Right renal pelvis (tissue), 4 donors: ENCODE measurements at places on chromosomes 5 and 9.

- DNase-seq, result no peak
Measured at GRCh38 chr5:94314460-94315131, 303.8 kb downstream of the KIAA0825 start.

DNA sequence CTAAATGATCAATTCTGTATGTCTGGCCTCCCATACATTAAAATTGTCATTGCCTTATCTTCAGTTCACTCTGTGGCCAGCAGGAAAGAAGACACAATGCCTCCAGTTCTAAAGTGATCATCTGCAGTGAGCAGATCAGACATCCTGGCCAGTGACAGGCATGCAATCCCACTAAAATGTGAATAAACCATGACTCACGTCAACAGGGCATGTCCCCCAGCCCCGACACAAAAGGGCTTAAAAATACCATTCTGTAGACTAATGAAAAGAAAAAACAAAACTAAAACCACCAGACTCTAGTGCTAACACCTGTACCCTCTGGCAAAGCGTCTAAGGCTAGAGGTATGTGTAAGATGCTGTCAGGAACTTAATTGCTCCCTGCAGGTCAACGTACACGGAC, 38.5 kb downstream of the DDX31 start:
- DNase-seq, result no peak

DNA sequence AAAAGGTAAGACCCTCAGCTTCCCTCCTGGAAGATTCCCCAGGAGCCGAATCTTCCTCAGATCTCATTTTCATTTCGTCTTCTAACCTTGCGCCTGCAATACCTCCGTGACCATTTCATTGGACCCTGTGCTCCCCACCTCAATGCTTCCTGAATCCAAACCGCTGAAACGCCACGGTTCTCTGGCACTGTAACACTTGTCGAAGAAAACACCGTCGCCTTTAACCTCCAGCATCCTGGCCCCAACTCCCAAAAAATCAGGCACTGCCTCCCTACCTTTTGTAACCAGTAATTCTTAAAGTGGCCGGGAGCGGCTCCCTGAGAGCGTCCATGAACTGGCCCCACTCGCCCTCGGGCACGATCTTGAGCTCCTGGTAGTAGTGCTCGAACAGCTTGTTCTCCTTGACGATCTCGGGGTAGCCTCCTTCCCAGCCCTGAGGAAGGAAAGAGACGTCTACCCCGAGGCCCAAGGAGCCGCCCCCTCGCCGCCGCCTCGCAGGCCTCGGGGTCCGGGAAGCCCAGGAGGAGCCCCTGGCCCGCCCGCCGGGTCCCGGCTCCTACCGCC, 438 bp downstream of the NSUN2 start:
- no peak for DNase-seq

GRCh38 chr9:131379056-131379455, 14.8 kb upstream of the PRRC2B start:
- no peak for DNase-seq

GRCh38 chr5:102262688-102263087, 33.4 kb downstream of the SLCO4C1 start:
- no peak for DNase-seq

DNA sequence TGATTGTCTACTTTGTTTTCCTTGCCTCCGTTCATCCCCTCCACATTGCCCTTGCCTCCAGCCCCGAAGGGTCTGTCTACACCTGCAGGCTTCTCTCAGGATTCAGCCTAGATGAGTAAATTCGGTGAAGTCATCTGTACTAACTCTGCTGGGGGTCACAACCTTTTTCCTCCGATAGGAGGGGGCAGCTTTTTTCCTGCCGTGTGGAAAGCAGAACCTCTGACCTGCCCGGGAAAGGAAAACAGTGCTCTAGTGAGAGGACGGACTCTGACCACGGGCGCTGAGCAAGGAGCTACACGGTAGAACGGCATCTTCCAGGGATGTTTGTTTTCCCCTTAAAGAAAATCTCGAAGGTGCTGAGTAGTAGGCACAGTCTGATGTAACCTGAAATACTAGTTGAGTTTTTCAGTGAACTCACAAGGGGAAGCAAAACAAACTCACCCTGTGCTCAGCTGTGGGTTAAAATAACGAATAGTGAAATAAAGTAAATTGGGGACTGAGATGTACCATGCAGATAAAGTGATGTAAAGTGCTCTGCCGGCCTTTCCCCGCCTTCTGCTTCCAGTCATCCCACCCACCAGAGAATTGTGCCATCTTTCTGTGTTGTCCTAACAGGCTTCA, 281.8 kb downstream of the AOPEP start:
- DNase-seq, result no peak

DNA sequence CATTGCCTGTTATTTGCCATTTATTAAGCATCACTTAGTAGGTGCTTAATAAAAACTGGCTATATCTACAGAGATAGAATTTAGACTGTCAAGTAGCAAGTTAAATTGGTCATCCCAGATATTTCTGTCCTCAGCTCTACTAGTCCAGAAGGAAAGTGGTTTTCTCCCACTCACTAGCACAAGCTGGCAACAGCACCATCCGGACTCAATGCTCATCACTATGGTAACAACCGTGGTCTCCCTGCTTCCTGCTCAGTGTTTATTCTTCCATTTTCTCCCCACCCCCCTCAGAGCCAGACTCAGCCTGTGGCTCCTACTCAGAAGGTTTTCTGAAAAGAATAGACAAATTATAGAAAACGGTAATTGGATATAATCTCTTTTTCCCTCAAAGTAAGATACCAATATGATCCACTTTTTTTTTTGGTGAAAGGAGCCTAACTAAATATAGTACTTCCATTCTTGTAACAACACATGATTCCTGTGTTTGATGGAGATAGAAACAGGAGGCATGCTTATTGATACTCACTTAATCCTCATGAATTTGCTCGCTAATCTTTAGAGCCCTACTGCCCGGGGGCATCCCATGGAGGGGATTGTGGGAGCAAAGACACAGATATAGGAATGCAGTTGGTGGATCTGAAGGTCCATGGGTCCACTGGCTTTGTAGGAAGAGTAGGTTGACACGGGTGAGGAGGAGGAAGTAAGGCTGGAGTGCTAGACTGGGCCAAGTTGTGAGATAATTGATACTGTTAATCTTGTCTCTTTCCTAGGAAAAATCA, 191.4 kb downstream of the MAN2A1 start:
- DNase-seq, result no peak

DNA sequence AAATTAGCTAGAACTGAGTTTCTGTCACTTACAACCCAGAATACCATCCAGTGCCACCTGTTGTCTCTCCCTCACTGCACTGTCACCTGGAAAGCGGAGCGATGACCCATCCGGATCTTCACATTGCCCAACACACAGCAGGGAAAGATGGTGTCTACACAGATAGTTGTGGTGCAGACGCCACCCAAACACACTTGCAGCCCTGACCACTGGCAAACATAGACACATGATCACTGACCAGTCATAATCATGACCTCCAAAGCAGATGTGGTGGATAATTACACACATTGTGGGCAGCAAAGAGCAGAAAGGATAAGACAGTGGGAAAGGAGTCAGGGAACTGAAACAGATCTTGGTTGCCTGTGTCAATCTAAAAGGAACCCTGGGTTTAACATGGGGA, 64.7 kb downstream of the GABBR2 start:
- no peak for DNase-seq

- DNase-seq, result no peak
Measured at GRCh38 chr5:132094393-132095076, 20.9 kb downstream of the CSF2 start.

GRCh38 chr9:72193478-72193881, 44.2 kb downstream of the GDA start:
- no peak for DNase-seq

DNA sequence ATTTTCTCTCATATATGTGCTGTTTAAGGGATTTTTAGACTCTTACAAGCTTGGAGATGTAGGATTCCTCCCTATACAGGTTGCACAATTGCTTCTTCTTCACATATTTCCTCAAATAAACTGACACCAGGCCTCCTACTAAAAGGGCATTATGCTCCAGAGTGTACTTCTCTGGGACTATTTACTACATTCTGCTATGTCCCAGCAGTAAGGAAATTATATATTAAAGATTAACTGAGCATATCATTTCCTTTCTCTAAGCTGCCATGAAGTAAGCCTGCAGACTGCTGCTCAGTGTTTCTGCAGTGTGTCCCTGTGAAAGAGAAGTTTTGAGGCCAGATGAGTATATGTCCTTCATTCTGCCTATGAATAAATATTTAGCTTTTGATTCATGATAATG, 356.9 kb upstream of the NUDT12 start:
- no peak for DNase-seq

DNA sequence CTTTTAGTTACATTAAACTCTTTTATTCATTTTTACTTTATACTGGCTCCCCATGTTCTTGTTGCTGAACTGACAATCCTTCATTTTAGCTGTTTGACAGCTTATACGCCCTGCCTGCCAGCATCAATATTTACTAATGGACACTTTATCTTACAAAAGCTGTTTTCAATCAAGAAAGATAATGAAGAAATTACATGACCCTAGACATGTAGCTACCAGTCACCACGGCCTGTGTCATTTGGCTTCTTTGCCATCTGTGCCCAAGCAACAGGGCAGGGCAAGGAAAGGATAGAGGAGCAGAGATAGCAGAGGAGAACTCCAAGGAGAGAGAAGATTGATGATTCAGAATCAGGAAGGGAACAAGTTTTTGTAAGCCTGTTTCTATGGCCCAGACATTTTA, 647.3 kb downstream of the BRINP1 start:
- no peak for DNase-seq

DNA sequence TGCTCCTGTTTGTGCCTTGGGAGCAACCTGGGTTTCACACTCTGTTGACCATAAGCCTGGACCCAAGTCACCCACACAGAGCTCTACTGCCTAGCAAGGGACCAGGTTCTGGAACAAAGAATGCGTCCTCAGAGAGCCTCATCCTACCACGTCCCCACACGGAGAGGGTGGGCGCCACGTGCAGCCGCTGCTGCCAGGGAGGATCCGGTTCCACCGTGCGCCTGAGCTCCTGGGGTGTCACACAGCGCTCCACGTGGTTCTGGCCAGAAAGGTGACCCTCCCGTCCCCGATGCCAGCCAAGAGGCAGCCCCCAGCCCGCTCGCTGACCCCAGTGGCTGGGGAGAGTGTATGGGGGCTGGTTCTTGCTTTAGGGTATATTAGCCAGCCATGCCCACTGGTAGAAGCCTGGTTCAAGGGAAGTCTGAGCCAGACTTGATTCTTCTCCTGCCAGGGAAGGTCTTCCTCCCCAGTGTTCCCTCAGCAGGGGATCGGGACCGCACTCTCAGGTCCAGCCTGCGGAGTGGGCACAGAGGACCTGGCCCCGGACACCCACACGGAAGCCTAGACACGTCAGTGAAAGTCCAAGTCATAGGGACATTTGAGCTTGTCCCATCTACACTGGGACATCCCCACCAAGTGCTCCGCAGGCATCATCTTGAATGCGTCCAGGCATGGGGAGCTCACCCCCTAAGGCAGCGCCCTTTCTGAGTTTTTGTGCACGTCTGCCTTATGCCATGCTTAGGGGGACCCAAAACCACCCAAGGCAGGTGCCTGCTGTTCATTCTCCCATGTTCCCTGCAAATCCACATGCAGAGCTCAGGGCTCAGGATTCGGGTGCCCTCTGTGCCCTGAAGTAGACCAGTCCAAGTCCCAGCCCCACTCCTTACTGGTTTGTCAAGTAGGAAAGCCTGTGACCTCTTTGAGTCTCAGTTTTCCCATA, 2.4 kb downstream of the FCN1 start:
- DNase-seq, result no peak
